ENCODE measurements at places on chromosomes 2 and 18.

- DNase-seq, result no peak
Measured at GRCh38 chr18:46531482-46531881, 125.5 kb downstream of the LOXHD1 start.

DNA sequence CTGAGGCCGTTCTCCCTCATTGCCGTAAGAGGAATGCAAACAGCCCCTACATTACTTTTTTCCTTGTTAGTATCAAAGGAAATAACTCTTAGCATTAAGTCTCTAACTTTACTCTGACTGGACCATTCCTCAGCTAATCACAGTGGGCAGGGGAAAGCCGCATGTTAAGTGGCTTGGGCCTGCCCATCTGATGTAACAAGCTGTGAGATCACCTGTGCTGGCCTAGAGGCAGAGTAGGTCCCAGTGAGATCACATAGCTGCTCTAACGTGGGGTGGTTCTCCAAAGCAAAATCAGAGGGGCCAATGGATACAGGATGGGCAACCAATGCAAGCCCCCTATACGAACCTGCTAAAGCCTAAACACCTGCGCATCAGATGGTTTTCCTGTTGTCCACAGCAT, 5.9 kb upstream of the MOCOS start:
- no peak for DNase-seq

DNA sequence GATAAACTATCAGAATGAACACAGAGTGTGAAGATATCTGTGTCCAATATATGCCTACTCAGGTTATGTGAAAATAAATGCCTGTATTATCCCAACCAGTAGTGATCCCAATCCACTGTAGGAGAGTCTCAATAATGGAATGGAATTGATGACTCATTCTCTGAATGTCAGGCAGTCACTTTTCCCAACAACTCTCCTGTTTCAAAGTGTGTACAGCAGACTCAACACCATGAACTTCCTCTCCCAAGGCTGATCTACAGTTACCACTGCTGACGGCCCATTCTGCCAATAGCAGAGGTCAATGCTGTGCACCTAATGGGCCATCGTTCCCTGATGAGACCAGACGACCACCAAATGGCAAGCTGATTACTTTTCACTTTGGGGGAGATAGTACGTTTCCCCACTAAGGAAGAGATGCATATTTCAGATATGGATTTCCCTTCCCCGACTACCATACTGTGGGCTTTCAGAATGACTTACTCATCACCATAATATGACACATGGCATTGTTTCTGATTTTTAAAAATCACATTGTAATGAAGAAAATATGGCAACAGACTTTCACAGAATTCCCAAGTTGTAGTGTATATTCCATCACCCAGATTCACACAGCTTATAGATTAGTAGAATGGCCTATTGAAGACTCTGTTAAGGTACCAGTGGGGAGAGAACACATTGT, 601.7 kb upstream of the VRK2 start:
- DNase-seq, result no peak

- DNase-seq, result no peak
Measured at GRCh38 chr18:5630900-5631413, 87.2 kb upstream of the EPB41L3 start.

- no peak for DNase-seq
Measured at GRCh38 chr2:20490300-20491181, 43.7 kb downstream of the RHOB start.

GRCh38 chr2:54013996-54014395, 43.2 kb upstream of the PSME4 start:
- DNase-seq, result no peak

DNA sequence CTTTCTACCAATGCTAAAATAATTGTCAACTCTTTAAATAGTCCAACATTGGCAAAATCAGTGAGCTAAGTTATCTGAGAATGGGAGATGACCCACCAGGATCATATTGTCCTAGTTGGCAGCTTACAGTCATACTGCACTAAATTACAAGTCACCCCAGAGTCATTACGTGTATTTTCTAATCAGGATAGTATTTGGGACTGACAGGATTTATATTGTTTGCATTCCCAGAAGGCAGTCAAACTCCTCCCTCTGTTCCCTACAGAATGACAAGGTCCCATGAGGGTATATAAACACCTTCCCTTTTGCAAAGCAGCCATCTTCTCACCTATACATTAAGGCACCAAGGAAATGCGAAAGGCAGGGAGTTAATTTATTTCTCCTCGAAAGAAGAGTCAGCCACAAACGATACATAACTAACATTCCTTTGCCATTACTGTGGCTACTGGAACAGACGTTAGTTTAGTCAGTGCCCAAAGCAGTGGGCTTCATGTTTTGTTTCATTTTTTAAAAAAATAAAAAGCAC, 125.3 kb downstream of the ANTXR1 start:
- DNase-seq, result no peak

All from activated CD8-positive, alpha-beta memory T cell treated with anti-CD3 and anti-CD28 coated beads for 48 hours (primary cell).